ENCODE measurements at places on chromosomes 11 and 22.

DNA sequence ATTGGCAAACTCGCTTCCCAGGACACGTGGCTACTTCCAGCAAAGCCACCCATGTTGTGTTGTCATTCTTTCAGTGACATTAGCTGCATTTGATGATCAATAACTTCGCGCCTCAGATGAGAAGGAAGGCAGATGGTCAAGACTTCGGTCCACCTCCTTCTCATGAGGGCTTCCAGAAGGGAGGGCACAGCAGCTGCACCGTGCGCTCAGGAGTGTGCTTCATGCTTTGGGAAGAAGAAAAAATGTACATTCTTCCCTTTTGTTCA is 25.3 kb downstream of the IGLL5 start:
- no peak for DNase-seq

- no peak for DNase-seq
Measured at GRCh38 chr11:135033540-135033939, 621.5 kb upstream of the B3GAT1 start.

DNA sequence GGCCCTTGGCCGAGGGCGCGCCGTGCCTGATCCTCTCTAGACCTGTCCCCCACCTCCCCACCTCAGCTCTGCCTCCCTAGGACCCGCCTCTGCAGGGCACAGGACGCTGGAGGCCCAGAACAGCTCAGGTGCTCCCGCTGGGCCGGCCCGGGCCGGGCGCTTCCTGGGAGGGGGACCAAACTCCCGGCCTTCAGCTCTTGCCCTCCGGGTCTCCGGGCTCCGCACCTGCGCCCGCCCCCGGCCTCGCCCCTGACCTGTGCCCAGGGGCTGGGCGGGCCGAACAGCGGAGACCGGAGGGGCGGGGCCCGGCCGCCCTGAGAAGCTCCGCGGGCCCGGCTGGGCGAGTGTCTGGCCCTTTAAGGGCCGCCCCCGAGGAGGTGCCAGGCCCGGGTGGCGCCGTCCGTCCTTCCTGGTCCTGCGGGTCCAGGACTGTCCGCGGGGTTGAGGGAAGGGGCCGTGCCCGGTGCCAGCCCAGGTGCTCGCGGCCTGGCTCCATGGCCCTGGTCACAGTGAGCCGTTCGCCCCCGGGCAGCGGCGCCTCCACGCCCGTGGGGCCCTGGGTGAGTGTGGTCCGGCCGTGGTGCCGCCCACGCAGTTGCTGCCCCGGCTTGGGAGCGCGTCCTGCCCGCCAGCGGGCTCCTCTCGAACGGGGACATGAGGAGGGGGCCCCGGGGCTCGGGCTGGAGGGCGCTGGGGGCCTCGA is at the start of gene SSH3:
TSS of gene SSH3 (plus strand) at position 399 of the 703 bp plus-strand sequence. CDS start at position 495, 96 bp downstream.
- DNase-seq, result no peak

- peak; percentile 27 for DNase-seq
Measured at GRCh38 chr11:68312780-68313573, 586 bp downstream of the LRP5 start.

DNA sequence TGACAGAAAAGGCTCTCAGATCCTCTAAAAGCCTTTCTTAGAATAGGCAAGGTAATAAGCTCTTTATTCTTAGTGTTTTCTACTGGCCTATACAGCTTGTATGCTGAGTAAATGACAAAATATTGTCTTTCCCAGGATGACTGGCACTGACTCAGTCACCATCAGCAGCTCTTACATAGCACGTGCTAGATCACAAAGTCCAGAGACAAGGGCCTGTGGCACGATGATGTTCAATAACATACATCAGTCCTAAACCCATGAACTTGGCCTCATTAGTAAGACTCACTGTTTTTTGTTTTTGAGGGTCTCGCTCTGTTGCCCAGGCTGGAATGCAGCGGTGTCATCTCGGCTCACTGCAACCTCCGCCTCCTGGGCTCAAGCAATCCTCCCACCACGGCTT is 42.7 kb downstream of the CELF1 start:
- no peak for DNase-seq

DNA sequence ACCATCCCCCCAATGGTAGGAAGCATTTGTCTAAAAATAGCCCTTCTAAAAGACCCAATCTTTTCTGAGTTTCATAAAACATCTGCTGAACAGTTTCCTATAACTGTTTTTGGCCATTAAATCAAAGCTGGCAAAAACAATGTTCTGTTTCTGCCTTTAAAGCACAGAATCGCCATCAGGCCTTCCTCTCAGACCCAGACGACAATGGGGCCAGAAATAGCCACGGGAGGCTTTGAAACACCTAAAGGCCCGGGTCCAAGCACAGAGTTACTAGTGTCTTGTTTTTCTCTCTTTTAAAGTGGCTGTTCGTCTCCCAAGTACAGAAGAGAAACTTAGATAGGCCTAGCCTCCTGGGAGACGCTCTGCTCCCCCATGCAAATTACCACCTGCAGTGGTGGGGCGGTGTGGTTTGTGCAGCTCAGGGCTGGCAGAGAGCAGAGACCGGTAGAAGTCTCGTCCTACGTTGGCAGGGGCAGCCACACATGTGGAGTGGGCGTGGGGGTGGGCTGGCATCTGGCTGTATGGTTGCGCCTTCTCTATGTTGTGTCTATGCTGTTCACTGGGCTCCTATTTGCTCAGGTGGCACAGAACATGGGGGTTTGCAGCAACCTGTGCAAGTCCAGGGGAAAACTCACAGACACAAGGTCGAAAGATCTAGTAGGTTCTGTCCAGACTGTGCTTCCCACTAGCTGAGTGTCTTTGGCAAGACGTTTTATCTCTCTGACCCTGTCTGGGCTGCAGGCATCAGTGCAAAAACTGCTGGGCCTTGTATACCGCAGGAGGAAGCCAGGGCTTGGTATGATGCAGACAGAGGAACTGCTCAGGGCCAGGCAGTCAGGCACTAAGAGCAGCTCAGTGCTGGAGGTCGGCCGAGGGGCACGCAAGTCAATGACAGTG is 23.6 kb upstream of the ETS1 start:
- peak; percentile 65 for DNase-seq

DNA sequence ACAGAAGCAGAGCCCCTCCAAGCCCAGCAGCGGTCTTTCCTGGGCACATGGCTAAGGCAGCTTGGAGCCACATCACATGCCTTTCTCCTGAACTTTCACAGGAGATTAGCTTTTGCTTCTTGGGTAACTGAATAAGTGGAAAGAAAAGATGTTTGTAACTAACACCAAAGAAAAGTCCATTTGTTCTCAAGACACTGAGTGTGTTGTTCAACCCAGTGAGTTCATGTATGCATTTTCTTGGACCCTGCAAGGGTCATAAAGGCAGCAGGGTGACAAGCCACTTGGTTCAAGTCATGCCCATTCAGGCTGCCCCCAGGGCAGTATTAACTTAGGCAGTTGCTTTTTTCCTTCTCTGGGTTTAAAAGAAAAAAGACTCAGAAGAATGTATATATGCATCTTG is 203.4 kb downstream of the FAM76B start:
- DNase-seq, result no peak

DNA sequence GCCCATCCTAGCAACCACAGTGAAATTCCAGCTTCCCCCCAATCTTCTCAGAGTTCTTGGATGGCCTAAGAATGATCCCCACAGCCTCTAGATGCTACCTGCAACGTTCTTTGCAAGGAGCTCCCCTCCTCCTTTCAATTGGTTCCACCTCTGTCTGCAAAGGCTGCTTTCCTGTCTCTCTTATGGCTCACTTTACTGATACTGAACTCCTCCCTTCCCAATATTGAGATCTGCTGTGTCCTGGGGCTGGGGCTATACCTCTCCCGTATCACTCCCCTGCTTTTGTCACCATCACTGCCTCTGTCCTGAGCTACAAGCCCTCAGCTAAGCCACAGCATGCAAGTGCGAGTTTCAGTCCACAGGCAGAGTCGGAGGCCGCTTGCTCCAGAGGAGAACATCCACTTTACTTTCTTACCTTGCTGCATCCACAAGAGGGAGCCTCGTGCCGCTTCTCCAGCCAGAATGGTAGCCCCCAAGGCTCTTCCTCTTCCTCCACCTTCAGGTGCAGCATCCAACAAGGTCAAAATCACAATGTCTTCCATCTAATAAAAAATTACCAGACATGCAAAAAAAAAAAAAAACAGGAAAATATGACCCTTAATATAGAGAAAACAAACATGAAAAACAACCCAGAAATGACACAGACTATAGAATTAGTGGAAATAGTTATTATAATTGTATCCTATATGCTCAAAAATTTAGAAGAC is 48.6 kb upstream of the TMEM45B start:
- DNase-seq, result peak; percentile 40

DNA sequence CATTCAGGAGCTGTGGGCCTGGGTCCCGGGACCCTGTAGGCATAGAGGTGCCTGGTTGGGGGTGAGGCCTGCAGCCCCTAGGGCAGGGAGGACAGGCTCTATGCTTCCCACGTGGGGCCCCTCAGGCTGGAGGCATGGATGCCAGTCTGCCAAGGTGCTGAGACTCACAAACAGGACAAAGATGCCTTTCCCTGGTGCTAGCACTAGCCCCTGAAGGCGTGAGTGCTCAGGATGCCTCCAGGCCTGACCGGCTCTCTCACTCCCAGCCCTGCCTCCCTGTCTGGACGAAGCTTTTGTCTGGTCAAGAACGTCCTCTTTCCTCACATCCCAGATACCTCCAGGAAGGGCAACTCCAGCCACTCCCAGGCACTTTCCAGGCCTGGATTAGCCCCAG is 2.1 kb downstream of the CDC42BPG start:
- no peak for DNase-seq

DNA sequence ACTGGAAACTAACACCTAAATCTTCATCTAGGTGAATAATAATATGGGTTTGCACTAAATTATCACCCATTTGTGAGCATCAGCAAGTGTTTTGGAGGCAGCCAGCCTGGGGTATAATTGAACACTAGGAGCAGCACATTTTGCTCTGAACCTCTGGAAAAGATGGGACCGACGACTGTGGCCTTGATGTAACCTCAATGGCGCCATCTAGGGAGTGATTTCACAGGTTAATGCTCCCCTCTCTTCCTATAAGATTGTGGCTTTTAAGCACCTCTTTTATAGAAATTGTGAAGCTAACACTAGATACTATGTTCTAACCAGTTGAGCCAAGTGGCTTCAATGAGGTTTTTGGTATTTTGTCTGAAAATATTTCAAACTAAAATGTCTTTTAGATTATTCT is 203.7 kb downstream of the NELL1 start:
- no peak for DNase-seq

GRCh38 chr22:37681001-37681424 is 5.1 kb upstream of the NOL12 start:
- DNase-seq, result no peak

- DNase-seq, result no peak
Measured at GRCh38 chr11:121575963-121576290, 123.2 kb upstream of the SORL1-AS1 start.

DNA sequence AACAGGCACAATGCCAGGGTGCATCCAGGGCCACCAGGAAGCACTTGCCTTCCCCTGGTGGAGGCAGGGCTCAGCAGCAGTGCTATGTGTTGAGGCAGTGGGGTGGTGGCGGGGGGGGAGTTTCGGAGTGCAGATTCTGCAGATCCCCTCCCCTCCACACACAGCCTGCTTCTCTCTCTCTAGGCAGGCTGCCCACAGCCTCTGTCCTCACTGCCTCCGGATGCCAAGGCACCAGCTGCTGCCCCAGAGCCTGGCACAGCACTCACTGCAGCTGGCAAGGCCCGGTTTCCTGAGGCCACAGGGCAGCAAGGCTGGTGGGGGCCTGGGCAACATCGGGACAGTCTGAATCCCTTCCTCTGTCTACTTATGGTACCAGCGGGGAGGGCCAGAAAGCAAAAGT is 35.8 kb downstream of the NRXN2 start:
- DNase-seq, result no peak

GRCh38 chr11:76857781-76858410 is 2.8 kb upstream of the ACER3 start:
- DNase-seq, result no peak

GRCh38 chr22:45526768-45527360 is 24.2 kb downstream of the FBLN1 start:
- DNase-seq, result no peak

- no peak for DNase-seq
Measured at GRCh38 chr11:131951121-131951520, 580.7 kb downstream of the NTM start.

GRCh38 chr11:116661056-116661455 is 111.7 kb downstream of the BUD13 start:
- DNase-seq, result no peak

- DNase-seq, result no peak
Measured at GRCh38 chr22:20114506-20115475, 1.1 kb upstream of the RANBP1 start.

Data from activated CD4-positive, alpha-beta T cell treated with anti-CD3 and anti-CD28 coated beads, Interleukin-2, amount 10 ng/mL, durations not matched to agents 7 days and 5 days (primary cell).